ENCODE measurements at places on chromosomes 12 and 14.

- no peak for DNase-seq
Measured at GRCh38 chr14:74395094-74395493, 30.9 kb downstream of the SYNDIG1L start.

DNA sequence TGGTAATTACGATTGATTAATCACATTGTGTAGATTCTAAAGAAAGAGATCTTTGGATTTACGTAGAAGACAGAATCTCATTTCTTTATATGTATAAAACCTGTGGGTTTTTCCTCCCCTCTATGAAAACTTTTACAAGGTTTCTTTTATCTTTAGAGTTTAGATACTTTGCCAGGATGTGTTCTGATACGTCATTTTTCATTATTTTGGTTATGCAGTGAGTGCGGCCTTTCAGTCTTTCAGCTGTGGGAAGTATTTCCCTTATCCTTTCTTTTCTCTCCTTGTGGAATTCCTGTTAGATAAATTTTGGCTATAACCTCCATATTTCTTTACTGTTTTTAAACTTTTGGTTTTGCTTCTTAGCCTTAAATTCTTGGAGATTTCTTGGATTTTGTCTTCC is 92.7 kb downstream of the TTLL5 start:
- DNase-seq: no peak

DNA sequence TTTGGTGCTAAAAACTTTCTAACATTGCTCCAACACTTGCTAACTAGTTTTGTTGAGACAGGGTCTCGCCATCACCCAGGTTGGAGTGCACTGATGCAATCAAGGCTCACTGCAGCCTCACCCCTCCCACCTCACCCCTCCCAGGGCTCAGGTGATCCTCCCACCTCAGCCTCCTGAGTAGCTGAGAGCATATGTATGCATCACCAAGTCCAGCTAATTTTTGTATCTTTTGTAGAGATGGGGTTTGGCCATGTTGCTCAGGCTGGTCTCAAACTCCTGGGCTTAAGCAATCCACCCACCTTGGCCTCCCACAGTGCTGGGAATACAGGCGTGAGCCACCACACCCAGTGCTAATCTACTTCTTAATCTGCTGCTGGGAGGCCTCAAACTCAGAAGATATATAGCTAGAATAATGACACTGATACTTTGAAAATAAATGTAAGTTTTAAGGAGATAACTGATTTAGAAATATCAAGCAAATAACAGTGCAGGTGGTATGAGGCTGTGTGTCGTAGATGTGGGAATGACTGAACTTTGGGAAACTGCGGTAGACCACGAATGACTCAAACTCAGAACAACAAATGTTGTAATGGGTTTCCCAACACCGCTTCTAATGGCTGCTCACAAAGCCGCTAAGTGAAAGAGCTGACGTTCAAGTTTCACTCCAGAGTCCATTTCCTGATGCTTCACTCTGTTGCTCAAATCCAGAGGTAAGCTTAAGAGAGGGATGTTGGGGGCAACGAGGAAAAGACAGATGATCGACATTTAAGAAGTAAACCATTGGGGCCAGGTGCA is 10.0 kb downstream of the TMCC3 start:
- DNase-seq: peak; percentile 99

DNA sequence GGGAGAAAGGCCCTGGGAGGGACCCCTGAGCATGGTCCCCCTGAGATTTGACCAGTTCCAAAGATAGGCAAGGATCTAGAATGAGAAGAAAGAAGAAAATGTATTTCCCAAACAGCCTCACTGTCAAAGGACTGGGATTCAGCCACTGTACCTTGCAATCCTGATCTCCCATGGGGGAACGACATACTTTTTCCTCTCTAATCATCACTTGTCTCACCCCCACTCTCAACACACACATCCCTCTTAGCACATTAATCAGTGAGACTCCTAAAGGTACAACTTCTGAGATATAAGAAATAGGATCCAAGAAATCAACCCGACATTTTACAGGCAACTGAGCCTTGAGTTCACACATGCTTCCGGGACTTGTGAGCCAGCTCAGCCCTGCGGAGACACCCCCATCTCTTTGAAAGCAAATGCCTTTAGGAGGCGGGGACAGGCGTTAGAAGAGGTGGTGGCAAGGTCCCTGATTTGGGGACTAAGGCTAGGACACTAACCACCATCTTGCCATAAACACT is 1.4 kb downstream of the MAP3K9 start:
- DNase-seq: no peak

DNA sequence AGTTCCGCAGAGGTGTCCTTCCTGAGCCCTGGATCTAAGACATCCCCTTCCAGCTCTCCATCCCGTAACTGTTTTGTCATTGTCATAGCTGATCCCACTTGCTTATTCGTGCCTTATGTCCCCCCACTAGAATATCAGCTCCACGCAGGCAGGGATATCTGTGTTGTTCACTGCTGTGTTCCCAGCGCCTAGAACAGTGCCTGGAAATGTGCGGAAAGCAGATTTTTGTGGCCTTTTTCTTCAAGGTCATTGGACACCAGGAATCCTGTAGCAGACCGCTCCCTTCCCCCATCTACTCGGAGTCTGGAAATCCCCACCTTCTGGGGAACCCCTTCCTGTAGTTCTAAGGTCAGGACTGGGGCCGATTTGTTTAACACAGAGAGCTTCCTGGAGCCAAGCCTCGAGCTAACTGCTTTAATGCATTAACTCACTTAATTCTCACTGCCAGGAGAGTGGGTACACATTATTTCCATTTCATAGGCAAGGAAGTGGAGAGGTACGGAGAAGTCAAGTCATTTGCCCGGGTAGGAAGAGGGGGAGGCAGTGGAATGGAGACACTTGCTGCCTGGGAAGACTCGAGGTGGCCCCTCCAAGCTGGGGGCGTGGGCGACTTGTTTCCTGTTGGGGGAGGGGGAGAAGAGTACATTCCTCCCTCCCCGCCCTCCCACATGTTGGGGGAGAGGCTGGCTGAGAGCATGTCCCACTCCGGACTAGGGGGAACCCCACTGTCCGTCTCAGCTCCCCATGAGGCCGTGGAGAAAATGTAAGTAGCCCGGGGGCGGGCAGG is 1.2 kb upstream of the SH2B3 start:
- DNase-seq: peak; percentile 42

DNA sequence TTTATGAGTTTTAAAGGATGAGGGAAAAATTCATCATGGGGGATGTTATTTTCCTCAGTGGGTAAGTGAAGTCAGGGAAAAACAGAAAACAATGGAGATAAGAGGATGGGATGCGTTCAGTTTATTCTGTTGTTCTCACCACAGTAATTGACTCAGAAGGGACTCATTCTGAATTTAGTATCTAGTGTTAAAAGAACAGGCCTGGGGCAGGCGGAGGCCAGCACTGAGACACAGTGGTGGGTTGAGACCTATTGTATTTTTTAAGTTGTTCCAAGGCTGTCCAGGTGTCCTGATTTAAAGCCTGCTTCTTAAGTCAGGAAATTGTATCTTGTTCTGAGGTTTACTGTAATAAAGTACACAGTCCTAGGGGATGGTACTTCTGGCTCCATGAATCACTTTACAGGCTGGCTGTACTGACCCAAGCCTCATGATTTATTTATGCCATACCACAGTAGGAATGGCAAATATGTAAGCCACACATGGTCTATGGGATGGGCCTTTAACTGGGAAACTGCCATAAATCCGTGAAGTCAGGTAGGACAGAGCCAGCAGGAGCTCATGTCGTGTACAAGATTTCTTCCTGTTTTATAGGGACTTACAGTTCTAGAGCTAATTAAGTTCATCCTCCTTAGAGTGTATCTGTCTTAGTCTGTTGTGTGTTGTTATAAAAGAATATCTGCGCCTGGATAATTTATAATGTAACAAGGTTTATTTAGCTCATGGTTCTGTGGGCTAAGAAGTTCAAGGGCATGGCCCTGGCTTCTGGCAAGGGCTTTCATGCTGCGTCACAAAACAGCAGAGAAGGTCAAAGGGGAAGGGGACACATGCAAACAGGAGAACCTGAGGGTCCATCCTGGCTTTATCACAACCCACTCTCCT is 244.1 kb downstream of the FBXL14 start:
- DNase-seq: peak; percentile 98

GRCh38 chr12:26651566-26652188 is 181.3 kb downstream of the ITPR2 start:
- DNase-seq: peak; percentile 75

DNA sequence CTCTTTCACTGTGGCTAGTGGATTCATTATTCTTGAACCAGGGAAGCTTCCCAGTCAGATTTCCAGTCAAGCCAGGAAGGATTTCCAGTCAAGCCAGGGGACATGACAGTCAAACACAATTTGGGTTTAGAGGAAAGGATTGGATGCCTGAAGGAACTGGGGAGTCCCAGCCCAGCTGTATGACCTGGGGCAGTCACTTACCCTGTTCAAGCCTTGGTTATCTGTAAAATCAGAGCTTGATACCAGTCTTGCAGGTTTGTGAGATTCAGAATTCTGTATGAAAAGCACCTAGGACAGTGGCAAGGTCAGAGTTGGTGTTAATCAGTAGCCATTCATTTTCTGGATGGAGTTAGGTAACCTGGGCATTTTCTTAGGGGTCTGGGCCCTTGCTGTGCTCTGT is 152.7 kb downstream of the CHST11 start:
- no peak for DNase-seq

DNA sequence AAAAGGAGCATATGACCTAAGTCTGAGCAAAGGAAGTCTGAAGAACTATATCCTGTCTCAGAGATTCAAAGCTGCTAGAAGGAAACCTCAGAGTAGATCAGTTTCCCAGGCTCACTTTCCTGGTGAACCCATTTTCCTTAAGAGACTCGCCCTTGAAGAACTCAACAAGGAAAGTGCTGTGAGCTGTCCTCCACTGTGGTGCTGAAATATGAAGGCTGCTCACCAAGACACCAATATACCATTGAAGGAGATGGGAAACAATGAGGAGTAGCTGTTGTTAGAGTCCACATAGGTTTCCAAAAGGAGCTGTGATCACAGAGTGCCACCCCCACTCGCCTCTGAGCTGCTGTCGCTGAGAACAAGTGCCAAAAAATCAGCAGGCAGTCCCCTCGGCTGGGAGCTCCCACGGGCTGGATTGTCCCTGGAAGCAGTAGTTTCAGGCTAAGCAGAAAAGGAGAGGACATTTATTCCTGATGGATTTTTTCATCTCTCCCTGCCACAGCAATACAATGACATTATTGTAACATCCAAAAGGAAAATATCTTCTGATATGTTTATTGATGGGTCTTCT is 282.1 kb downstream of the RPS29 start:
- peak; percentile 30 for DNase-seq

DNA sequence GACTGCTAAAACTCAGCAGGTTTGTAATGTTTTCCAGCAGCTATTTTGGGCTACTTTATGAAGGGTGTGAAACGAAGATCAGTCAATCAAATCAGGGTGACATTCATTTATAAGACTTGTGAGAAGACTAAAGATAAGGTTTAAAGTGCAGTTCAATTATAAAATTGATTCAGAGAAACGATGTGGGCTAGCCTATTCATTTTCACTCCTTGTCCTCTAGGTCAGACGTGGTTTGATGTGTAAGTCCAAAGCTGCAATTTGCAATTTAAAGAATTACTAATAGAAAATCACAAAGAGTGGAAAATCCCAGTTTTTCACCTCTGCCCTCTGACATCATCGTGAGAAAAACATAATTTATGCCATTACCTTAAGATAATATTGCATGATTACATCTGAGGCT is 243.5 kb upstream of the NOVA1 start:
- peak; percentile 20 for DNase-seq

DNA sequence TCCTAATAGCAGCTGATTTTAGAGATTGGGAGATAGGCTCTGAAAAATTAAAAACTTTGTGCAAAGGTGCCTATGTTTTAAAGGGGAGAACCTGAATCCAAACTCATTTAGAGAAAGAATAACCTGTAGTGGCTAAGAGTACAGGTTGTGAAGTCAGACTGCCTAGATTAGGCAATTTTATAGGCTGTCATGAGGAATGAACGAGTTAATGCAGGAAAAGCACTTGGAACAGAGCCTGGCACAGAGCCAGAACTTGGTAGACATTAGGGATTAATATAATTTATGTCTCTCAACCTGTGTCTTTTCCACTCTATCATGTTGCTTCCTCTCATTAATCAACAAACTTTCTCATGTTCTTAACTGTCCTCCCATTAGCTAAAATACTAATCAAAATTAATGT is 98.1 kb downstream of the WIF1 start:
- no peak for DNase-seq

GRCh38 chr12:130486891-130487416 is 149.3 kb downstream of the PIWIL1 start:
- DNase-seq: no peak

DNA sequence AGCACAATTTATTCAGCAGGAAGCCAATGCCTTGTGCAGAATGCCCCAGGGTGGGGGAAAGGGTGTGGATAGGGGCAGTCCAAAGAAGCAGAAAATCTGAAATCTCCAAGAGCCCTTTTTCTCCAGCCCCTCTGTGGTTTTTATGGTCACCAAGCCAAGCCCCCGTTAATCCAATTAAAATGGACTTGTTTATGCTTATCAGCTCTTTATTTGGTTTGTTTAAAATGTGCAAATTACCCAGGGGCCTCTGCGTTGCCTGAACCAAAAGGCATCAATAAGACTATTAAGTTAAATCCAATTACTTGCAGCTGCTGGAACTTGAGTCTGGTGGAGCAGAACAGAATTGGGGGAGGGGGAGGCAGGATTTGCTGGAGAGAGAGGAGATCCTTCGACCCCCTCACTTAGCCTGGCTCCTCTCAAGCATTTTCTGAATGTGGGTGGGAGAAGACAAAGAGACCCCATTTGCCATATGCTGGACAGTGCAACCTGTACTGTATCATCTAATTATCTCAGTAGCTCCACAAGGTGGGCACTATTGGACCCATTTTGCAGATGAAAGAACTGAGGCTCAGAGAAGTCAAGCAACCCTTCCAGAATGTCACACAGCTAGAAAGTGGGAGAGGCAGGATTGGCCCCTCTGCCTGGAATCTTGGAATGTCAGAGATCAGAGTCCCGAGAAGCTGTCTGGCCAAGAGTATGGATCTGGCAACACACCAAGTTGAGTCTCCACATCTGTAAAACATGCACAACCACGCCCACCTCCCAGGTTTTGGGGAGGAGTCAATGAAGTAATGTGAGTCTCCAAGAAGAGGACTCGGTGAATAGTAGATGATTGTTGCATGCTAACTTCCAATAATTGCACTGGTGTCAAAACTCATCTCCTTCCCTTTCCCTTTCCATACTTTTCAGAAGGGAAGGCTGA is 66.9 kb downstream of the CMKLR1 start:
- no peak for DNase-seq

GRCh38 chr14:61503167-61503801 is 181.9 kb downstream of the PRKCH start:
- DNase-seq: peak; percentile 62

GRCh38 chr12:105654606-105655005 is 324.1 kb downstream of the C12orf75 start:
- DNase-seq: no peak

DNA sequence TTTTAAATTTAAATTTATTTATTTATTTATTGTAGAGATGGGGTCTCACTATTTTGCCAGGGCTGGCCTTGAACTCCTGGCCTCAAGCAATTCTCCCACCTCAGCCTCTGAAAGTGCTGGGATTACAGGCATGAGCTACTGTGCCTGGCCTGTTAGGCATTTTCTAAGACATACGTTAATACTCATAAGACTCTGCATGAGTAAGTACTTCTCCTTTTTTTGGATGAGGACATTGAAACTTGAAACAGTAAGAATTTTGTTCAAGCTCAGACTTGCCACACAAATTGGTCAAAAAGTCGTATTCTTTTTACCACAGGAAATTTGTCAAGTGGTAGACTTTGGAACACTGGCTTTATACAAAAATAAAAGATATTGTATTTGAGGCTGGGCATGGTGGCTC is 187.4 kb upstream of the RASSF8 start:
- DNase-seq: no peak
